ENCODE measurements at places on chromosomes 7 and 10.
A peak's percentile ranks its signal among the peaks of the same experiment; 100 is the strongest.

- DNase-seq = no peak
Observed at GRCh38 chr10:10642189-10642588, 375.5 kb upstream of the CELF2 start.

DNA sequence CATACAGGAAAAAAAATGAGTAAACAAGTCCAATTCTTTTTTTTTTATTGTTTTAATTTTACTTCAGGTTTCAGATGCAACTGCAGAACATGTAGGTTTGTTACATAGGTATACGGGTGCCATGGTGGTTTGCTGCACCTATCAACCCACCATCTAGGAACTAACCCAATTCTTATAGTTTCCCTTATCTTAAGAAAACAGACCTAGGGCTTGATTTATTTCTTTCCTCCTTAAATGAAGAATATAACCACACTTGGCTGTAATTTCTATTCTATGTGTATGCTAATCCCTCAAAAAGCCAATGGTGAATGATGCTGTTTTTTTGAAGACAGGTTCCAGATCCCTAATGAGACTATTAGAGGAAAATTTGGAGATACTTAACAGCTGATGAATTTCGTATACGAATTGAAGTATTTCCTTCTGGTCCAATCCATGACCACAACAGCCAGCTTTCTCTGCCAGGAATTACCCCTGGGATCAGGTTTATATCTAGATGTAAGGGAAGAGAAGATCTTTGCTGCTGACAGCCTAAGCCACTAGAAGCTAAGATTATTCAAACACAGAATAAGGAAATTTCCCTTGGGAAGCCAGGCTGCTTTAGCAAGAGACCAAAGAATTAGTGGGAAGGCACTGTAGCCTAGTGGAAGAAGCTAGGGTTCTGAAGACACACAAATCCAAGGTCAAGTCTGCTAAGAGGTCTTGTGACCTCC, 115.8 kb downstream of the INHBA start:
- peak; percentile 15 for DNase-seq

GRCh38 chr7:135758531-135758932, 9.9 kb upstream of the FAM180A start:
- peak; percentile 11 for DNase-seq

GRCh38 chr10:59310324-59310914, 51.9 kb downstream of the FAM13C start:
- DNase-seq = no peak

DNA sequence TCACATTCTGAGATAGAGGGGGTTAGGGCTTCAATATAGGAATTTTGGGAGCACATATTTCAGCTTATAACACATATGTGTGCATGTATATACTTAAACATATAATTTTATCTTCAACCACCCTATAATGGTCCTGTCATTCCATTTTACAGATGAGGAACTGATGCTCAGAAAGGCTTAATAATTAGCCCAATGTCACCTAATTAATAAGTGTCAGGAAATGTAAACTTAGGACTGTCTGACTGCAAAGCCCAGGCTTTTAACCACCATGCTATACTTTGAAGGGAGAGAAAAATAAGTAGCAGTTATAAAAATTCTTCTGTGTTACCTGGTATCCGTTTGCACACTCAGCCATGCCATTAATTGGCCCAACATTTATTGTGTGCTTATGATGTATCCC, 172.6 kb downstream of the SKIDA1 start:
- no peak for DNase-seq

DNA sequence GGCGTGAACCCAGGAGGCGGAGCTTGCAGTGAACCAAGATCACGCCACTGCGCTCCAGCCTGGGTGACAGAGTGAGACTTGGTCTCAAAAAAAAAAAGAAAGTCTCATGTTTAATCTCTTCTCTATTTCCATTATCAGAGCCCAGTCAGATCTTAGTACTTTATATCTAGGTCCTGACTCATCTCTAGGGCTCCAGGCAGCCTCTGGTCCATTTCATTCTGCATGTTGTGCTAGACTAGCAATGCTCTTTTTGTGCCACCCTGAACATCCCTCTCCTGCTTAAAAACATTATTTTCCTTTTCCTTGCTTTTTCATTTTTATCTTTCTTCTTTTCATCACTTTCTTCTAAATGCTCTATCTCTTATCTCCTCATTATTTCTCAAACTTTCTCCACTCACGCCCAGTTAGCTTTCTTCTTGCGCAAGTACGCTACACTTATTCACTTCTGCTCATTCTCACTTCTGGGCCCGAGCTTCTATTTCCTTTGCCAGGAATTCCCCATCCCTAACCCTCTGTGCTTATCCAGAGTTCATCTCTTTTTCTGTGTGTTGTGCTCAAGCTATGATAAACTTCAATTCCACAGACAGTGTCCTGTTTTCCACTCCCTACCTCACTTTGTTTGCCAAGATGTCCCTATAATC, 63.9 kb downstream of the BTAF1 start:
- DNase-seq = no peak

- no peak for DNase-seq
Observed at GRCh38 chr10:96986200-96986856, 154.2 kb downstream of the LCOR start.

DNA sequence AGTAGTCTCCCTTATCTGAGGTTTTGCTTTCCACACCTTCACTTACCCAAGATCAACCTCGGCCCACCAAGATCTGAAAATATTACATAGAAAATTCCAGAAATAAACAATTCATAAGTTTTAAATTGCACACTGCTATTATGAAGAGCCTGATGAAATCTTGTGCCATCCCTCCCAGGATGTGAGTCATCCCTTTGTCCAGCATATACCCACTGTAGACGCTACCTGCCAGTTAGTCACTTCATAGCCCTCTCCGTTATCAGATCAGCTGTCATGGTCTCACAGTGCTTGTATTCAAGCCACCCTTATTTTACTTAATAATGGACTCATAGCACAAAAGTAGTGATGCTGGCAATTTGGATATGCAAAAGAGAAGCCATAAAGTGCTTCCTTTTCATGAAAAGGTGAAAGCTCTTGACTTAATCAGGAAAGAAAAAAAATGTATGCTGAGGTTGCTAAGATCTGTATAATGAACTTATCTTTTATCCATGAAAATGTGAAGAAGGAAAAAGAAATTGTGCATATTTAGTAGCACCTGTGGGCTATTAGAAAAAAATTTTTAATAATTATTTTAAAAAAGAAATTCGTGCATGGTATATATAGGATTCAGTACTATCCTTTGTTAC, 9.8 kb upstream of the MRPS16 start:
- DNase-seq = peak; percentile 54

GRCh38 chr10:11011984-11012383, 5.7 kb upstream of the CELF2 start:
- no peak for DNase-seq

DNA sequence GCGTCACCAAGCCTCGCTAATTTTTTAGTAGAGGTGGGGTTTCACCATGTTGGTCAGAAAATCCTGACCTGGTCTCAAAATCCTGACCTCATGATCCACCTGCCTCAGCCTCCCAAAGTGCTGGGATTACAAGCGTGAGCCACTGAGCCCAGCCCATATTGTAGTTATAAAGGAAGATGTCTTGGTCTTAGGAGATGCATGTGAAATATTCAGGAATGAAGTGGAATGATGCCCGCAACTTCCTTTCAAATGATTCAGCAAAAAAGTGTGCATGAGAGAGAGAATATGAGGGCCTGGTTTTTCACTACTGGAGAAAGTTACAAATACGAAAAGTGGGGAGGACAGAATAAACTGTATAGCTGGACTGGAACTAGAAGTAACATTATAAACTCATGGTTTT, 15.9 kb downstream of the TMEM209 start:
- DNase-seq = no peak

Measured in hematopoietic multipotent progenitor cell treated with erythropoietin and hydrocortisone succinate and interleukin-3 and kit ligand, for 4 days (in vitro differentiated cells).